ENCODE measurements at places on chromosomes 12 and 14.

- DNase-seq: no peak
Observed at GRCh38 chr14:72583316-72584272, 310.3 kb downstream of the DPF3 start.

DNA sequence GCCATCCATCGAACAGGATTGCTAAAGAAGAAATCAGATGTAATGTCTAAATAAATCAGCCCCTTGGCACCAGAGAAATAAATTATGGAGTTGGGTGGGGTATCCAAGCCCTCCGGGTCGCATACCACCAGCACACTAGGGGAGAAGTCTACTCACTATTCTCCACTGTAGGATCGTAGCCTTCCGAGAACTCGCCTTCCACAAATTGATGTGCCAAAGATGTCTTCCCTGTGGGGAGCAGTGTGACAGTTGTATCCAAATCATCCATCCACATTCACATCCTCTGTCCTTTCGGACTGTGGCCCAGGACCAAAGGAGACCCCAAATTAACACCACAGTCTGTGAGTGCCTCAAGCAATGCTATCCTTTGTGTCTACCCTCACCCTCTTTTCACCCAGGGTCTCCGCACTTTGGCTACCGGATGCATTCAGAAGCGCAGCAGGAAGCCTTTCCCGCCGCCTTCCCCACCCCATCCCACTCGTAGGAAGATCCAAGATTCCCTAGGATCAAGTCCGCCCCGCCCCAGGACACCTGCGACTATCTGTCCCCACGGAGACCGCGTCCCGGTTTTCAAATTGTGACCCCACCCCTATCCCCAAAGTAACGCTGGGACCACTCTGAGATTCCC lies 786 bp downstream of the RHEBL1 start:
- DNase-seq: no peak

DNA sequence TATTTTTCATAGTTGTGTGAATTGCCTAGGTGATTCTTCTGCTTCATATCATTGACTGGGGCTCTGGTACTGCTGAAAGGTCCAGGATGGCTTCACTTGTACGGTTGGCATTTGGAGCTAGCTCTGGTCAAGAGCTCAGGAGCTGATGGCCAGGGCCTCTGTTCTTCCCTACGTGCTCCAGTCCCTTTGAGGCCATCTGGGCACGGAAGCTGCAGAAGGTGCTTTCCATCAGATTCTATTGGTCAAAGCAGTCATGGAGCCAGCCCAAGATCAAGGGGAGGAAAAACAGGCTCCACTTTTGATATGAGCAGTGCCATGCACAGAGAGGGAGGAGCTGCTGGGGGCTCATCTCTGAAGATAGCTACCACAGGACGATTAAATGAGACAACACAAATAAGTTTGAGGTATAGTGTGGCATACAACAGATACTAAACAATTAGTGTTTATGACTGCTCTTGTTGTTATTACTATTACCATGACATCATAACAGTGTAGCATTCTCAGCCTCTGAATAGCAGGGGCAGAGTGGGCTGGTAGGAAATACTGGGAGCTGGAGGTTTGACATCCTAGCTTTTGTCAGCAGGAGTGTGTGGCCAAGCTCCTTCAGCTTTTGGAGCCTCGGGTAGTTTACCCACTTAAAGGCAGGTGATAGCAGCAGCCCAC lies 10.4 kb downstream of the KRT83 start:
- no peak for DNase-seq

DNA sequence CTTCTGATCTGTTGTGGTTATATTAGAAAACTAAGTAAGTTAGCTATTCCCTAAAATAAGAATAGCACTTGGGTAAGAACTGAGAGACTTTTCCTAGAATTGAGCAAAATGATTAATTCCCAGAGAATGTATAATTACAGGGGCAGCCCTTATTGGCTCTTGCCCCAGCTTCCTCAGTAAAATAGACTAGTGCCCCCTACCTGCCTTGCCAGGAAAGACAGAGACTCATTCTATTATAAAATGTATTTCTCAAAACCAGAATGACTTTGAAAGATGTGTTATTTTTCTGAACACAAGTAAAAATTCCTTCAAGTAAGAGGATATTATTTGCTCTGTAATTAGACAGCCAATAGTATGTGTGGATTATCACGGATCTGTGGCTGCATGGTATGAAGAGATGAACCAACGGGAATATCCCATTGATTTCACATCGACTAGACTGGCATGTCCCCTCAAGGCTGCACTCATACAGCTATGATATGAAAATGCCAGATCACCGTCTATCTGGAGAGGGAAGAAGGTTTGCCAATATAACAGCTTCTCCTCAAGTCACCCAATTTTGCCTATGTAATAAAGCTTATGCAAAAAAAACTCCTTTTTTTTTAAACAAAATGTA lies 7.4 kb upstream of the GLRX5 start:
- peak; percentile 15 for DNase-seq

DNA sequence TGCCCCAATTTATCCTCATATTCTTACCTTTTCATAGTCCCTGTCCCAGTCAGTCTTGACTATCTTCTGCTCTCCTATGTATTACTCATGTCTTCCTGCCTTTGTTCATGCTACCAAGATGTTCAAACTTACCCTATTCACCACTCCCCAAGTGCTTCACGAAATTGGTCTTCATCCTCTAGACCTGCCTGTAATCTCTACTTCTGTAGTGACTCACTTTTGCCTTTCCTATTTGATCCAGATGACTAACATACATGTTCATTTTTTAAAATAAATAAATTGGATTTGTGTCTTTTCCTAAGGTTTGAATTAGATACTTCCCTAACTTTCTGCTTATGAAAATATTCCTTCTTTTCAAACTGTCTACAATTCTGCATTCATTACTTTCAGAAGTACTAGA lies 107.7 kb upstream of the PPM1H start:
- no peak for DNase-seq

- no peak for DNase-seq
Observed at GRCh38 chr12:114302117-114302516, 103.8 kb downstream of the TBX5 start.

- DNase-seq: no peak
Observed at GRCh38 chr12:115273456-115273855, 589.5 kb upstream of the TBX3 start.

- no peak for DNase-seq
Observed at GRCh38 chr14:100348784-100349685, 25.9 kb downstream of the SLC25A47 start.

DNA sequence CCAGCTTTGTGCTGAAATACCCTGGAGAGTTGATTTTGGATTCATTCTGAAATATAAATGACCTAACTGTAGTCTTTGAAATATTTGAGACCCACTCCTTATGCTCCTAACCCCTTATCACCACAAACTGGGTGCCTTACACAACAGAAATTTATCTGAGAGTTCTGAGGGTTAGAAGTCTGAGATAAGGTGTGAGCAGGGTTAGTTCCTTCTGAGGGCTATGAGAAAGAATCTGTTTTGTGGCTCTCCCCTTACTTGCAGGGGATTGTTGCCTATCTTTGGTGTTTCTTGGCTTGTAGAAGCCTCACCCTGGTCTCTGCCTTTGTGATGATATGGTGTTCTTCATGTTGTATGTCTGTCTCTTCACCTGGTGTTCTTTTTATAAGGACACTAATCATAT lies 91.7 kb downstream of the DERA start:
- DNase-seq: no peak

DNA sequence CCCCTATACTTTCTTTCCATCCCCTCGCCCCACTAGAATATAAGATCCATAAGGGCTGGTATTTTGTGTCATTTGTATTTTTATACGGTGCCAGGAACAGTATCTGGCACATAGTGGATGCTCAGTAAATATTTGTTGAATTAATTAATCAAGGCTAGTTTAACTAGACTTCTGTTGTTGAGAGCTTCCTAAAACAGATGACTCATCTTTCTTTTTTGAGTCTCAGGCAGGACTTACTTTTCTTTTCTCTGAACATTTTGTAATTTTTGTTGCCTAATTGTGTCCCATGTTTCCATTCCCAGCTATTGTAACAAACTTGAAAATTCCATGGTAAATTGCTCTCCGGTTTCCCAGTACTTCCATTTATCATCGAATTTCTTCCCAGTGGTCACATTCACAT lies 16.7 kb downstream of the STK38L start:
- DNase-seq: no peak

- no peak for DNase-seq
Observed at GRCh38 chr12:115223322-115223721, 539.3 kb upstream of the TBX3 start.

GRCh38 chr12:18382236-18382885 lies 121.0 kb downstream of the PIK3C2G start:
- DNase-seq: no peak

DNA sequence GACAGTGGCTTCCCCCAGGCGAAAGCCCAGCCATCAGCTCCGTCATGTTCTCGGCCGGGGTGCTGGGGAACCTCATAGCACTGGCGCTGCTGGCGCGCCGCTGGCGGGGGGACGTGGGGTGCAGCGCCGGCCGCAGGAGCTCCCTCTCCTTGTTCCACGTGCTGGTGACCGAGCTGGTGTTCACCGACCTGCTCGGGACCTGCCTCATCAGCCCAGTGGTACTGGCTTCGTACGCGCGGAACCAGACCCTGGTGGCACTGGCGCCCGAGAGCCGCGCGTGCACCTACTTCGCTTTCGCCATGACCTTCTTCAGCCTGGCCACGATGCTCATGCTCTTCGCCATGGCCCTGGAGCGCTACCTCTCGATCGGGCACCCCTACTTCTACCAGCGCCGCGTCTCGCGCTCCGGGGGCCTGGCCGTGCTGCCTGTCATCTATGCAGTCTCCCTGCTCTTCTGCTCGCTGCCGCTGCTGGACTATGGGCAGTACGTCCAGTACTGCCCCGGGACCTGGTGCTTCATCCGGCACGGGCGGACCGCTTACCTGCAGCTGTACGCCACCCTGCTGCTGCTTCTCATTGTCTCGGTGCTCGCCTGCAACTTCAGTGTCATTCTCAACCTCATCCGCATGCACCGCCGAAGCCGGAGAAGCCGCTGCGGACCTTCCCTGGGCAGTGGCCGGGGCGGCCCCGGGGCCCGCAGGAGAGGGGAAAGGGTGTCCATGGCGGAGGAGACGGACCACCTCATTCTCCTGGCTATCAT lies 663 bp downstream of the PTGER2 start:
- DNase-seq: no peak

- DNase-seq: no peak
Observed at GRCh38 chr14:55581342-55581771, 1.4 kb downstream of the KTN1 start.

DNA sequence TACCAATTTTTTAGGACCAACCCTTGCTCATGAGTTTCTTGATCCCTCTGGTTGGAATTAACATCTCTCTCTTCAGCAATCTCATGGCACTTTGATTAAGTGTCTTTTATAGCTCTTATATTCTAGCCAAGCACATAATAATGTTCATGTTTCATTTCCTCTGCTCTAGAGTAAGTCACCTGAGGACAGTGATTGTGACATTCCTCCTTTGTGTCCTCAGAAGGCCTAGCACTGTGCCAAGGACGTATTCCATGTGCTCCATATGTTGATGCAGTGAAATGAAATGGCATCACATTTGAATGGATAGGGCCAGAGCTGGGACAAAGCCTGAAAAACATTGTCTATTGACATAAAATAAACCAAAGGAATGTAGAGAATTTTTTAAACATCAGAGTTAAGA lies 322.8 kb upstream of the PRICKLE1 start:
- no peak for DNase-seq

DNA sequence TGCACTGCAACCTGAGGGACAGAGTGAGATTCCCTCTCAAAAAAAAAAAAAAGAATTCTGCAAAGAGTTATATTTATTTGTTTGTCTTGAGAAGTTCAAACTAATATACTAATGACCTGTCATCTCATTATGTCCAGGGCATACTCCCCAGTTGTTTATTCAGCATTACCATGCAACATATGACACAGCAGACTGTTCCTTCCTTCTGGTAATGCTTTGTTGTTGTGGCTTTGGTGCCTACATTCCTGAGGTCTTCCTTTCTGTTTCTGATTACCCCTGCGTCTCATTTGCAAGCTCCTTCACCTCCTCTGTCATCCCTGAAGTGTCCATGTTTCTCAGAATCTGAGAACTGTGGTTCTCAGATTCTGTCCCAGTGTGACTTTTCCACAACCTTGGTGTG lies 55.3 kb downstream of the DERA start:
- no peak for DNase-seq

All from anterior cingulate cortex (tissue), 58 donors.